ENCODE measurements at places on chromosomes 7 and 10. TPM values are rescaled to one million over a fixed set of nuclear protein-coding genes. Genes with fewer than 3 reads are reported as not detected.

The FGL2 gene
- total RNA-seq: 163 TPM

GRCh38 chr7:20128001-20128400 lies 89.2 kb downstream of the MACC1 start:
- no peaks in the 10 kb centered on the region for H3K36me3 ChIP-seq
- no peak for DNase-seq
- H3K4me3 ChIP-seq: no peak overlapping the region
- no peak overlapping the region for H3K27ac ChIP-seq
- H3K27me3 ChIP-seq: no peaks in the 10 kb centered on the region

- no peaks in the 10 kb centered on the region for H3K4me1 ChIP-seq
- no peak for DNase-seq
Measured at GRCh38 chr10:42304341-42304740, 334.0 kb downstream of the ZNF33B start.

The AGR2 gene
- total RNA-seq: 25.2 TPM

GRCh38 chr10:19889256-19889655 lies 73.0 kb downstream of the PLXDC2 start:
- no peak for DNase-seq
- H3K4me3 ChIP-seq: no peak overlapping the region
- no peaks in the 10 kb centered on the region for H3K27me3 ChIP-seq
- no peak overlapping the region for H3K27ac ChIP-seq

GRCh38 chr10:90598513-90598912 lies 259.3 kb downstream of the HTR7 start:
- no peak overlapping the region for H3K27ac ChIP-seq
- no peaks in the 10 kb centered on the region for H3K36me3 ChIP-seq
- no peak overlapping the region for H3K4me3 ChIP-seq
- DNase-seq: no peak
- H3K27me3 ChIP-seq: no peaks in the 10 kb centered on the region

GRCh38 chr7:47366211-47366610 lies 215.7 kb downstream of the TNS3 start:
- no peak overlapping the region for H3K27ac ChIP-seq
- peaks cover 19% of the 10 kb centered on the region for H3K36me3 ChIP-seq
- H3K4me1 ChIP-seq: no peaks in the 10 kb centered on the region
- H3K4me3 ChIP-seq: no peak overlapping the region
- no peaks in the 10 kb centered on the region for H3K27me3 ChIP-seq

DNA sequence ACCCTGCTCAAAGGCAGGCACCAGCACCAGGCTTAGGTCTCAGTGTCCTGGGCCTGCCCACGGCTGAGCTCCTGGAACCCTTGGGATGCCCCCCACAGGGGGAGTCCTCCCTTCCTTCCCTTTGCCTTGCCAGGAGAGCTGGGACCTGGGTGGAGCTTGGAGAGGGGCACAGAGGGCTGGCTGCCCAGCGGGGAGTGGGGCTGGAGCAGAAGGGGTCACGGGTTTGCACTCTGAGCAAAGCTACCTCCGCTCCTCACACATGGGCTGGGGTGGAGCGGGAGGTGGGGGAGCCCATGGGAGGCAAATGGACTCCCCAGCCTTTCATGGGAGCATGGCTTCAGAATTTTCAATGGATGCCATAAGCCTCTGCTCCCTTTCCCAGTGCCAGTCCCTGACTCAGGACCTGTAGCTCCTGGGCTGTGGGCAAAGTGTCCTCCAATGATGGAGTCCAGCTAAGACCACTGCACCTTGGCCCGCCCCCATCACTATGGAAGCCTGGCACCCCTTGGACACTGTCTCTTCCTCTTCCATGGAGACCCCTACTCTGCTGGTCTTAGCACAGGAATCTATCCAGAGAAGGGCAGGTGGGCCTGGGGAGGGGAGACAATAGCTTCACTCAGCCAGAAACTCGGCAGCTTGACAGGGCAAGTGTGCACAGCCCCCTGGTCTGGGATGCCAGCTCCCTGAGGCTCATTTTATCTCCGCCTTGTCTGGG lies 39.9 kb downstream of the LDB3 start:
- peaks cover 25% of the 10 kb centered on the region for H3K36me3 ChIP-seq
- H3K4me1 ChIP-seq: peaks cover 18% of the 10 kb centered on the region
- no peak overlapping the region for H3K27ac ChIP-seq

The C10orf105 gene
- total RNA-seq: 0.14 TPM

DNA sequence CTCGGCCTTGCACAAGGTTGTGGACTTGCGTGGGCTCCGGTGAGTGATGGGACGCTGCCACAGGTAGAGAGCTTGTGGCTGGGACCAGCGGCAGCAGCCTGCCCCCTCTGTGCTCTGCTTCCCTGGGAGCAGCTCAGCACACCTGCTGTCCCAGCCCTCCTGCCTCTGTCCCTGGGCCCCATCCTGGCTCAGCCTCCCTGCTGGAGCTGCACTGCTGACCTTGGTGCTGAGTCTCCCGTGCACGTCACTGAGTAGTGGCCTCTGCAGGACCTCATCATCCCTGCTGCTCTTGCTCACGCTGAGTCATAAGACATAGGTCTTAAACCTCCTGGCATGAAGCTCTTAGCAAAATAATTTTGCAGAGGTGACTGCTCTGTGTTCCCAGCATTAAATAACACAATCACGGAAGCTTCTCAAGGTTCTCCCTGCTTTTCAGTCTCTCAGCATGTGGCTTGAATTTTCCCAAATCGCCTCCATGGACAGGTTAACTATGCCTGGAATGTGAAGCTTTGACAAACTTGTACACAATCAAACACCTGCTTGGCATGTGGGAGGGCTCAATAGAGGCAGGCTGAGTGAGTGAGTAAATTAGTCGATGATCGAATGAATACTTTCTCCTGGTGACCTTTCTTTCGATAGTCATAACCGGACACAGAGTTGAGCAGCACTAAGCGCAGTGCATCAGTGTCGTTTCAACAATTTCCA lies 63.8 kb upstream of the NPS start:
- no peaks in the 10 kb centered on the region for H3K36me3 ChIP-seq
- no peak for DNase-seq
- H3K4me1 ChIP-seq: no peaks in the 10 kb centered on the region
- no peak overlapping the region for H3K4me3 ChIP-seq
- H3K27me3 ChIP-seq: no peaks in the 10 kb centered on the region
- H3K27ac ChIP-seq: no peak overlapping the region

DNA sequence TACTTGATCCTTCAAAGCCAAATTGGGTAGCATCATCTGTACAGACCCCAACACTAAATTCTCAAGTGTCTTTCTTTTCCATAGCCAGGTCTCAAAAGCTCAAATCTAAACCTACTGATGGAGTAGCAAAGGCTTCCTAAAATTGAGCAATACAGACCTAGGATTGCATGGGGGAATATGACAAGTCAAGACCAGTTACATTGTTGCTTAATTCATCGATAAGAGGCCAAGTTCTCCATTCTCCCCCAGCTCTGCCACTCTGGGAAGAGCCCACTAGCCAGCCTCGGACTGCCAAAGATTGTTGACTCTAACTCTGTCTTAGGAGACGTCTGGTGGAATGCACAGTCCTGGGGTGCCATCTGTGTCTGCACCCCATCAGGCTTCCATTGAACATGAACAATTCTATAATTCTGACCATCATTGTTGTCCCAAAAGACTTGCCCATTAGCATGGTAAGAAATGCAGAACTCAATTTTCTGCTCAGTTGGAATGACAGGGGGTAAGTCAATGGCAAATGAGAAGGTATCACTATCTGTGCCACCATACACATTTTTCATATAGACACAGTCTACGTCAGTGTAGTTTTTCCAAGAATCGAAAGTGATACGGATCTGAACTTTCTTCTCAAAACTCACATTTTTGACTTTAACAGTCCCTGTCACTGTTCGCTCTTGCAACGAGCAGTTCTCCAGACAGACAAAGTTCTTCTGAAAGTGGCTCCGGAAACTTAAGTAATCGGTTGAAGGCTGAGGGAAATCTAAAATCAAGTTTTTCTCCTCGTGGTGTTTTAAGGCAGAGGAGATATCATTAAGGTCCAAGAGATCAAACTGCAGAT lies 2.9 kb downstream of the PPP1R3C start:
- H3K4me3 ChIP-seq: peak overlapping the region; percentile 76
- no peak for DNase-seq
- peaks cover 33% of the 10 kb centered on the region for H3K4me1 ChIP-seq

The TIMM23 gene
- 51.5 TPM for total RNA-seq

GRCh38 chr10:124722798-124723783 lies 21.1 kb downstream of the FAM53B start:
- peaks cover 63% of the 10 kb centered on the region for H3K4me1 ChIP-seq
- no peaks in the 10 kb centered on the region for H3K27me3 ChIP-seq
- peak overlapping the region; percentile 71 for H3K27ac ChIP-seq
- H3K36me3 ChIP-seq: no peaks in the 10 kb centered on the region
- H3K4me3 ChIP-seq: no peak overlapping the region

The TRUB1 gene
- total RNA-seq: 9.5 TPM

The AEBP1 gene
- total RNA-seq: 1,006 TPM

The THSD7A gene
- total RNA-seq: 1.6 TPM

DNA sequence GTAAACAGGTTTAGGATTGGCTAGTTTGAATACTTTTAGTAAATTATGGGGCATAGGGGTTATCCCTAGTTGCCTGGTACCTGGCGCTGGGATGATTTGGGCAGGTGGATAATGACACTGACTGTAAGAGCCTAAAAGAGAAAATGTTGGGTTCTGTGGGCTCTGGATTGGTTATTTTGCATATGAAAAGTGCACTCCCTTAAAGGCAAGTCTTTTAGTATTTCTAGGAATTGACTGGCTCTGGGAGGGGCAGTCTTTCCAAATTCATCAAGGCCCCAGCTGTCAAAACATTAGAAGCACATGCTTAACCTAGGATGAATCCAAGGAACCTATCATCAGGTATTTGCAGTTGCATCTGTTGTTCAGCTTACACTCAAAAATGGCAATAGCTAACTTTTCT lies 454.6 kb upstream of the SORCS1 start:
- no peaks in the 10 kb centered on the region for H3K27me3 ChIP-seq
- no peak for DNase-seq
- no peak overlapping the region for H3K27ac ChIP-seq
- no peak overlapping the region for H3K4me3 ChIP-seq

- no peaks in the 10 kb centered on the region for H3K27me3 ChIP-seq
- DNase-seq: no peak
- H3K27ac ChIP-seq: no peak overlapping the region
- no peaks in the 10 kb centered on the region for H3K36me3 ChIP-seq
- no peak overlapping the region for H3K4me3 ChIP-seq
Measured at GRCh38 chr7:127922656-127923055, 108.6 kb downstream of the LRRC4 start.

- no peak for DNase-seq
- H3K27me3 ChIP-seq: no peaks in the 10 kb centered on the region
- H3K4me1 ChIP-seq: no peaks in the 10 kb centered on the region
- H3K4me3 ChIP-seq: no peak overlapping the region
- H3K27ac ChIP-seq: no peak overlapping the region
- H3K36me3 ChIP-seq: no peaks in the 10 kb centered on the region
Measured at GRCh38 chr10:28774051-28774995, 97.0 kb downstream of the BAMBI start.

The NEBL gene
- total RNA-seq: 1.4 TPM

- H3K36me3 ChIP-seq: no peaks in the 10 kb centered on the region
- no peak for DNase-seq
- H3K27me3 ChIP-seq: no peaks in the 10 kb centered on the region
- H3K27ac ChIP-seq: no peak overlapping the region
- H3K4me3 ChIP-seq: no peak overlapping the region
- H3K4me1 ChIP-seq: peaks cover 7% of the 10 kb centered on the region
Measured at GRCh38 chr10:11036424-11037011, 18.8 kb downstream of the CELF2 start.

DNA sequence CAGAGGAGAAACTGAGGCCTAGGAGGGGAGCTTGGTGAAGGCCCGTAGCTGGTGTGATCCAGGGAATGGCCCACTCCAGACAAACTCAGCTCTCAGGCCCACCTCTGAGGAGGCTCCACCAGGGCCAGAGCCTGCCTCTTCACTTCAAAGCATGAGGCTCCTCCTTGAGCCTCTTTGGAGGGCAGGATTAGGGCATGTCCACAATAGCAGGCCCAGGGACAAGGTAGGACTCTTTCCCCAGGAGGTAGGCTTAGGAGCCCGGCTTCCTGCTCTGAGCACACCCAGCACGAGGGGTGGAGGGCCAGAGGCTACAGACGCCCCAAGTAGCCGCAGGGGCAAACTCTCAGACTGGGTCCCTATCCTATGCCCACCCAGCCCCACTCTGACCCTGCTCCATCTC lies 164.6 kb upstream of the ZMIZ1 start:
- no peaks in the 10 kb centered on the region for H3K27me3 ChIP-seq
- H3K4me3 ChIP-seq: no peak overlapping the region
- H3K27ac ChIP-seq: no peak overlapping the region
- no peak for DNase-seq
- no peaks in the 10 kb centered on the region for H3K4me1 ChIP-seq

The PHYHIPL gene
- total RNA-seq: not detected

DNA sequence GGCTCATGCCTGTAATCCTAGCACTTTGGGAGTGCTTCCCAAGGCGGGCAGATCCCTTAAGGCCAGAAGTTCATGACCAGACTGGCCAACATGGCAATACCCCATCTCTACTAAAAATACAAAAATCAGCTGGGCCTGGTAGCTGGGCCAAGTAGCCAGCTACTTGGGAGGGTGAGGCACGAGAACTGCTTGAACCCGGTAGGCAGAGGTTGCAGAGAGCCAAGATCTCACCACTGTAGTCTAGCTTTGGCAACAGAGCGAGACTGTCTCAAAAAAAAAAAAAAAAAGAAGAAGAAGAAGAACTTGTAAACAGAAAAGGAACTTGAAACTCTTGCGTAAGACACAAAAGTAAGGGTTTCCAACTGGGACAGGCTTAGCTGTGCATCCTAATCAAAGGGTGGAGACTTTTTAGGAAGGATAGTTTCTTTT lies 5.6 kb upstream of the IFIT2 start:
- no peaks in the 10 kb centered on the region for H3K36me3 ChIP-seq
- no peak for DNase-seq
- H3K27ac ChIP-seq: peak overlapping the region; percentile 82

DNA sequence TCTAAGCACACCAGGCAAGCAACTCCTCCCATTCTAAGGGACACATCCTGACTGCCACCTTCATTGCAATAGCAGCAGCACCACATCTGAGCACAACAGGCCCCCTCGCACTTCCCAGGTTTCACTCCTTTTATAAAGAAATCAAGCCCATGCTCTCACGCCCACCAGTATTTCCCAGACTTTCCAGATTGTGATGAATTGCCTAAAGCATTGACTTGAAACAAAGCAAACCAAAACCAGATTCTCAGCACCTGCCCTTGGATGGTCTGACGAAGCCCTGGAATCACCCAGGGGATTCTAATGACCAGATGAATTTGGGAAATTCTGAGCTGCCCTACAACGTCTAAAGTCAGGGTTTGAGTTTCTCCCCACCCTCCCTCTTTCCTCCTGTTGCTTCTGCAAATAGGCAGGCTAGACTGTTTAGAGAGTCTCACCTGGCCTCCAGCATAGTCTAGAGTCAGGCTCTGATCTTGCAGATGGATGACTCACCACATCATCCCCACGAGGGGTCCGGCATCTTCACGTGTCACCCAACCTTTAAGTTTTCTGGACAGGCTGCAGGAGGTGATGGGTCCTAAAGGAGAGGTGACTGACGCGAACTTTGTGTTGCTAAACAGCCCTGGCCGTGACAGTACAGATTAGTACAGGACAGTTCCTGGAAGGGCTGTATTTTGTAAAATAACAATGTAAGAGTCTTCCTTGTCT lies 198.0 kb downstream of the SKIDA1 start:
- H3K4me1 ChIP-seq: peaks cover 3% of the 10 kb centered on the region
- no peak overlapping the region for H3K4me3 ChIP-seq

GRCh38 chr10:97234400-97234799 lies 48.6 kb upstream of the SLIT1 start:
- H3K27ac ChIP-seq: no peak overlapping the region
- H3K27me3 ChIP-seq: no peaks in the 10 kb centered on the region
- H3K36me3 ChIP-seq: no peaks in the 10 kb centered on the region
- no peak for DNase-seq
- H3K4me1 ChIP-seq: no peaks in the 10 kb centered on the region

The FBXL13 gene
- 2.5 TPM for total RNA-seq

- no peak for DNase-seq
- no peak overlapping the region for H3K27ac ChIP-seq
- H3K4me1 ChIP-seq: no peaks in the 10 kb centered on the region
Measured at GRCh38 chr10:113426181-113426877, 126.5 kb upstream of the HABP2 start.

Measured in thoracic aorta (tissue), 2 donors.